Activated T-cell treated with anti-CD3 and anti-CD28 coated beads, Interleukin-2, amount 50 U/mL, for 1 hour (primary cell): ENCODE measurements at places on chromosomes 11 and 22.

DNA sequence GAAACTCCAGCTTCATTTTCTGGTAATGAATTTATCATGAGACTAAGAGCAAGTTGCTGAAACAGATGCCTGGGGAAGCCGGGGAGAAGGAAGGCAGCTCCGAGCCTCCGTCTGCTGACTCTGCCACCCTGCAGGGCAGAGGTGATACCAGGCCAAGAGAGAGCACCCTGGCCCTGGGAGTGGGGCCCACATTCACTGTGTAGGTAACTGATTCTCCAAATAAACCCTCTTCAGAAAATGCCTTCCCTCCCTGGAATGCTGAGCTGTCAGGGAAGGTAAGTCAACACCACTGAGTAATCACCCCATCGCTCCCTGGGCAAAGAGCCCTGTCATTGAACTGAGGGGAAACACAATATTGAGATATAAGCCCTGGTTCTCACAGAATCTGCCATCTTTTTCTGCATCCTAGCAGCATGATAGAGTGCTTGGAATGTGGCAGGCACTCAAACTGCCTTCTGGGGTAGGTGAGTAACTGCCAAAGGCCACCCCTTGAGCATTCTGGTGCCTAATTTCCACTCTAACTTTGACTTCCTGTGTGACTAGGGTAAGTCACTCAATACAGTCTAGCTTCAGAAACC lies 147.6 kb downstream of the SPATA19 start:
- no peak for DNase-seq

DNA sequence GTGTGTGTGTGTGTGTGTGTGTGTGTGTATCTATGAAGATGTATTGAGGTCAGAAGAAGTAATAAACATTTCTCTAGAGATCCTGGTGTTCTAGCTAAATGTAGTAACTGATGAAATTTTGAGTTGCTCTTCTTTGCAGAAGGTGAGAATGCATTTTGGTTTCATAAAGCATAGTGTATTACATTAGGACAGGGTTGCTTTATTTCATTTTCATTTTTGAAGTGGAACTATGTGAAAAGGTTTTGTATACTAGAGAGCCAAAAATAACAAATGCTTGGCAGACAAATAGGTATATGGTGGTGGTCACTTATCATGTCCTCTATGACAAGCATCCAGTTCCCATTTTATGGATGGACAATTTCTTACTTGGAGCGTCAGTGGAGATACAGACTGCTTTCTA lies 99.0 kb downstream of the CASP12 start:
- no peak for DNase-seq

GRCh38 chr11:2298795-2299761 lies 2.6 kb downstream of the C11orf21 start:
- no peak for DNase-seq

GRCh38 chr11:34145073-34145472 lies 39.6 kb downstream of the NAT10 start:
- DNase-seq, result no peak

DNA sequence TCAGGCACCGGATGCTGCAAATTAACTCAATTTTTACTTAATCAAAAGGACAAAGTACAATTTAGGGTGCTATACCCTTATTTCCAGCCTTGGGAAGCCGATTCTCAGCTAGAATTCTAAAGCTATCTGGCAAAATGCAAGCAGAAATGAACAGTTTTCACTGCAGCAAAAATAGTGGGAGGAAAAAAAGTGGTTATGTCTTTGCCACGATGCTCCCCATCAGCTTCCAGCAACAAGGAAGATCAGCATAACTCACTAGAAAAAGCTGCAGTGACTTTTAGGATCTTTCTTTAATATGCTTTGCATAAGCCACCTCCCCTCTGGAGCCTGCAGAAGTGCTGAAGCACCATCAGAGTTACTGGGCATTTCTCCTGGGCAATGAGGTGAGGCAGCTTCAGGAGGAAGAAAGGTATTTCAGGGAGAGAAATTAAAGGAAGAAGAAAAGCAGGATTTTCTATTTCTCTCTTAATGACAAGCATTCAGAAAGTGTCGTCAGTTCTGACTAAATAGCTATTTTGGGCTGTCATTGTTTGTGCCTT lies 702.9 kb downstream of the DLG2 start:
- DNase-seq, result no peak

- no peak for DNase-seq
Observed at GRCh38 chr11:40104941-40105550, 1354.4 kb downstream of the LRRC4C start.

DNA sequence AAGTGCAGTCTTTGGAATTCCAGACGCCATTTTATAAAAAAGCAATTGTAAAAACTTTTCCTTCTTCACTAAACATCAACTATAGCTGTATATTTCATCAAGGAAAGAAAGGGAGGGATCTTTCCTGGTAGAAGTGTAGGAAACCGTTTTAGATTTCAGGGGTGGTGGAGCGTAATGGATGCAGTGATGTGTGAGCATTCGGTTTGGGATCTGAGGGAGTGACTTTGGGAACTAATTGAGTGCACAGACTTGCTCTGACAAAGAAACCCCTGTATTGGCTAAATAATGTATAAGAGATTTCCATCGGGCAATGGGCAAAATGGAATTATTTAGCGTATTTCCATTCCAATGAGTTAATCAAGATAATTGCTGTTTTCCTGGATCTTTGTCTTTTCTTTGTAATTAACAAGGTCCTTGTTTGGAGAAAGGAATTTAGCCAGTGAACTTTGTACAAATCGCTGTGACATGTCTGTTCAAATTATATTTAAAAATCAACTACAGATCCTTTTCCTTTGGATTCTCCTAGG lies 125.0 kb upstream of the NARS2 start:
- no peak for DNase-seq

DNA sequence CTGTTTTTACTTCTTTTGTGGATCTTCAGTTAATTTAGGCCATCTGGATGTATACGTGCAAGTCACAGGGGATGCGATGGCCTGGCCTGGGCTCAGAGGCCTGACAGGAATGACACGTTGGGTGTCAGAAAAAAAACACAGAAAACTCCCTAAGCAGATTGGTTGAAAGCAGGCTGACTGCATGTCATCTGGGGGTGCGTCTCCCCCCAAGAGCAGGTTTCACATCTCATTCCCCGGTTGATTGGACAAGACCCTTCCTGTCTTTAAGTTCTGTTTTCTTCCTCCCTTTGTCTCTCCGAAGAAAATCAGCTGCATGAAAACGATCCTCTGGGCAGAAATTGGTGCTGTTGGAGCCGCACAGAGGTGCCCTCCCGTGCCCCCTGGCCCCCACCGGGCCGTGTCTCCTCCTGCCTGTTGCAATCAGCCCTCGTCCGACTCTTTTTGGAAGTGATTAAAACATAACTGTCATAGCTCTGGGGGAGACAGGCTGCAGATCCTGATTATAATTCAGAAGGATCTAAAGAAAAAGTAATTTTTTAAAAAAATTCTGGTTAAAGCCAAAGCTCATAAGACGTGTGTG lies 71.8 kb upstream of the PARVG start:
- no peak for DNase-seq

DNA sequence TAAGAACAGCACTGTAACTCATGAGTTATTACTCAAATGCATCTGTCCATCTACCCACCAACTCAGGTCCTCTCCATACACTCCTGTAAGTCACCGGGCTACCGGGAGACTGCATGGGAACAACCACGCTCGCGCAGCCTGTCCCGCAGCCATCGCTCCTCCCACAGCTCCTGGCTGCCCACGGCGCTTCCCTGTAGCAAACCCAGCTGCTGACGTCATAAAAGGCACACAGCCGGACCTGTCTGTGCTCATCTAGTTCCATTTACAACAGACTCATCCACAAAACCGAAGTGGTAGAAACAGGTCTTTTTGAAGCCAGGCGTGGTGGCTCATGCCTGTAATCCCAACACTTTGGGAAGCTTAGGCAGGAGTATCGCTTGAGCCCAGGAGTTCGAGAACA lies 23.4 kb upstream of the PACSIN2 start:
- no peak for DNase-seq

GRCh38 chr11:83252941-83253340 lies 33.2 kb downstream of the CCDC90B start:
- no peak for DNase-seq

GRCh38 chr11:110100476-110101240 lies 7.5 kb downstream of the ZC3H12C start:
- no peak for DNase-seq

GRCh38 chr11:103959279-103959942 lies 77.0 kb upstream of the DDI1 start:
- DNase-seq, result no peak

- no peak for DNase-seq
Observed at GRCh38 chr11:883527-883926, 27.1 kb downstream of the CHID1 start.

DNA sequence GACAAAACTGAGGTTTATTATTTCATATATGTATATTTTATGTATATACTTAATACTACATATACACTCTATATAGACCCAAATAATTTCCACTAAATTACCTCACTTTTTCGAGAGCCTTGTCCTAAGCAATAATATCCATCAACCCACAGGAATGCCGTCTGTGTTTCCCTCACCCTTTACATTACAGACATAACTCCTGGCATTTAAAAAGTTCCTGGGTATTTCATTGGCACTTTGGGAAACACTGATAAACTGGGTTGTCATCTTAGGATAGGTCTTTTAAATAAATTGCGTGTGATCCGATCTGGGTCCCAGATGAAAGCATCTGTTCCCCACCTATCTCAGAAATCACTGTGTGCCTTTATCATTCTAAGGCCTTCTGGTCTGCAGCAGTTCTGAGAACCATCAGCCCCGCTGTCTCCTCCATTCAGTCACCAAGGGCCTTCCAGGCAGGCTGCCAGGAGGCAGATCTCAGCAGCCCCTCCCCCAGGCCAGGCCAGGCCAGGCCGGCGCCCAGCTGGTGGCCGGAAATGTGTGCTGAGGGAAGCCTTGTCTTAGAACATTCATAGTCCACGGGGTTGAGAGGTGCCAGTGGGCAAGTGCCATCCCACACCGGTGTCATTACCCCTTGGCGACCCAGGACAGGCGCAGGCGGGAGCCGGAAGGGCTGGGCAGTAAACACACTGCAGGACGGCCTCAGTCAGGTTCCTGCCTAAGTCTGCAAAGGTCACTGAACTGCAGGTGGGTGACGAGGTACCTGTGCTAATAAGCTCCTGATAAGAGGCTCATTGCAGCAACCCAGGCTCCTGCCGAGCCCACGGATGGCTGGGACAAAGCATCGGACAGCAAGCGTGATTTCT lies 3.3 kb downstream of the FGF19 start:
- no peak for DNase-seq

- DNase-seq, result no peak
Observed at GRCh38 chr11:128029219-128029722, 558.1 kb downstream of the ETS1 start.

GRCh38 chr22:36455571-36456463 lies 25.6 kb downstream of the TXN2 start:
- DNase-seq, result no peak

GRCh38 chr11:19225581-19225980 lies 15.2 kb downstream of the E2F8 start:
- no peak for DNase-seq

- no peak for DNase-seq
Observed at GRCh38 chr11:108912581-108912980, 247.7 kb downstream of the DDX10 start.

- DNase-seq, result no peak
Observed at GRCh38 chr11:20489948-20490347, 102.4 kb downstream of the PRMT3 start.

DNA sequence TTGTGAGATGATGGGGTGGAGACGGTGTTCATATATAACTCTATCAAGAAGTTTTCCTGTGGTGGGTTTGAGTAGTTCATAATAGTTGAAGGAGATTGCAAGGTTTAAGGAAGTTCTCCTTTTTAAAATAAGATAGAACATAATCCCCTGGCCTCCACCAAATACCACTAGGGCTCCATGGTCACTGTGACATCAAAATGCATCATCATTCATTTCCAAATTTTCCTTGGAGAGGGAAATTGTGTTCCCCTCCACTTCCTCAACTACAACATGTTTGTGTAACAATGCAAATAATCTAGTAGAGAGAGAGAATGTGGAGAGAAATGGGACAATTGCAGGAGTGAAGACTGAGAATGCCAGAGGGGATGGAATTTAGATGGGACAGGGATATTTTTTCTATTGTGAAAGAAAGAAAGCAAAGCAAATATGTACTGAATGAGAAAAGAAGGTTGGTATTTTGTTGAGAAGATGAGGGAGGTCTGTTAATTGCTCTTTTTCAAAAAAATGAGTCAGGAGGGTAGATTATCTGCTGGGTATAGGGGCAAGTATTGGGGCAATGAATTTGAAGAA lies 33.4 kb upstream of the ZBED5 start:
- DNase-seq, result no peak

- no peak for DNase-seq
Observed at GRCh38 chr22:32864041-32864440, 62.5 kb downstream of the TIMP3 start.

DNA sequence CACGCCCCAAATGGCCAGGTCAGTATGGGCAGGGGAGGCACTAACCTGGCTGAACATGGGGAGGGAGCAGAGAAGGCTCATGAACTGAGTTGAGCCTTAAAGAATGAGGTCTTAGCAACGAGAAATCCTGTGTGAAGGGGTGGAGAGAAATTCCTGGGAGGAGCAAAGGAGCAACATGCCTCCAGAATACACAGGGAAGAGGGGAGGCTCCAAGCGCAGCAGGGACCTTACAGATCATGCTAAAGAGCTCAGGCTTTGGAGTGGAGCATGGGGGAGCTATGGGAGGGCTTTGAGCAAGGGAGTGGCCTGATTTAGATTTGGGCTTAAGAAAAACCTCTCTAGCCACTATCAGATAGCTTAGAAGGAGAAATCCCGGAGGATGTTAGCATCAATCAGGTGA lies 88.1 kb downstream of the MN1 start:
- no peak for DNase-seq

DNA sequence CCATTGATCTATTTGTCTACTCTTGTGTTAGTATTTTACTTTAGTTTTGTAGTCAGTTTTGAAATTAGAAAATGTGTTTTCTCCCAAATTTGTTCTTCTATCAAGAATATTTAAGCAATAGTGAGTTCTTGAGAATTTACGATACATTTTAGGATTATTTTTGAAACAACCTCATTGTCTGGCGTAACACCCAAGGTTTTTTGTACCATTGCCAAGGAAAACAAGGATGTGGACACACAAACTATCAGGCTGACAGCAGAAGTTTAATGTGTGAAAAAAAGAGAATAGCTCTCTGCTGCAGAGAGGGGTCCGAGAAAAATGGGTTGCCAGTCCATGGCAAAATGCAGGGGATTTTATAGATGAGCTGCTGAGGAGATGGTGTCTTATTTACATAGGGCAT lies 865.1 kb upstream of the CNTN5 start:
- no peak for DNase-seq

DNA sequence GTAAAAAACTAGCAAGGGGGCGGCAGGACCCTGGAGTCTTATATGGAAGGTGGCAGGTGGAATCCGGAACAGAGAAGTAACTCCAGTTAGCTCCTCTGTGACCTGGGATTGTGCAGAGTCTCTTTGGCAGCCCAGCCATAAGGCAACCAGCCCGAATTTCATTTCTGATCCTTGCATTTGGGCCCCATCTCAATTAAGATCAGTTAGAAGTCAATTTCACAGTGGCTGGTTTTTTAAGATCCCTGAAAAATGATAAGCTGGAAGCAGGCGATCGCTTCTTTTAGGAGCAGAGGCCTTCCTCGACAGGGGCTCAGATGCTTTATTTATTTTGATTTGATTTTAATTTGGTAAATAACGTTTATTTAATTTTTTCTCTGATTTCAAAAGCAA lies 199.0 kb downstream of the TENM4 start:
- DNase-seq, result no peak

- peak; percentile 50 for DNase-seq
Observed at GRCh38 chr22:37309211-37310074, 27.1 kb downstream of the CYTH4 start.

- no peak for DNase-seq
Observed at GRCh38 chr11:10410106-10410843, 44.8 kb upstream of the AMPD3 start.

- no peak for DNase-seq
Observed at GRCh38 chr11:12693094-12693478, 18.9 kb downstream of the TEAD1 start.
